Natural killer cell (primary cell): ENCODE measurements at places on chromosomes 3 and 15. TPM values are rescaled to one million over a fixed set of nuclear protein-coding genes. Genes with fewer than 3 reads are reported as not detected.
A peak's percentile ranks its signal among the peaks of the same experiment; 100 is the strongest.

DNA sequence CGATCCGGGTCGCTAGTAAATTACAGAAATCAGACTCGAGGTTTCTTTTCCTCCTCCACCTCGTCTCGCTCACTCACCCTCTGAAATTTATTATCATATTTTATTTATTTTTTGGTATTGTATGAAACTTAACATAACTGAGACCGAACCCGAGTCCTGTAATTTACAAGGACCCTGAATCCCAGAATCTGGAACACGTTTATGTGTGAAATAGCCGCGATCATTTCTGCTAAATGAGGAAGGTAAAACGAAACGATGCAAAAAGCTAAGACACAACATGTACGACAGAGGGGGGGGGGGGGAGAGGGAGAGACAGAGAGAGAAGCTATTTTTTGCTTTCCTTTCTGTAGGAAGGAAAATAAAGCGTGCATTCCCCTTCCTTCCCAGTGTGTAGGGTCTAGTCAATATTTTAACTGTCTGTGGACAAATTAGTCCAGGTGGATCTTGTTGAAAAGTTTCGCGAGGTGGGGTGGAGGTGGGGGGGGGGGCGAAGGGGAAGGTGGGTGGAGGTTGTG is 1.6 kb downstream of the BBX start:
- DNase-seq: peak; percentile 65

- DNase-seq: no peak
These were observed 7.7 kb downstream of the FURIN start for GRCh38 chr15:90876046-90876445.

PP2D1 gene
- total RNA-seq: not detected

DNA sequence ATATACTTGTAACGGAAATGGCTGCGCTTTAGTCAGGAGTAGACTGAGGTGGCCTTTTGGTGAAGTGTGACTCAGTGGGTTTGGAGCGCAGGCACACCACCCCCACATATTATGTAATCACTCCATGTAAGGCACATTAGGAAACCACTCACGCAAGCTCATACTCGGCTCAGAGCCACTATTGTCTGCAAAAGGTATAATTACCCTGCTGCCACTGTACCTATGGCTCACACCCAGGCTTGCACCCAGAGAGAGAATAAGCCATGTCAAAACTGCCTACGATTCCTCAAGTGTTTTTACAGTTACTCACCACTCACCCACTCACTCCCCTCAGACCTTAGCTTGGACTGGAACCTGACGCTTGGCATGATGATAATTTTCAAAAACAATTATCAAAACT is 611.9 kb upstream of the CCDC54 start:
- no peak for DNase-seq

DNA sequence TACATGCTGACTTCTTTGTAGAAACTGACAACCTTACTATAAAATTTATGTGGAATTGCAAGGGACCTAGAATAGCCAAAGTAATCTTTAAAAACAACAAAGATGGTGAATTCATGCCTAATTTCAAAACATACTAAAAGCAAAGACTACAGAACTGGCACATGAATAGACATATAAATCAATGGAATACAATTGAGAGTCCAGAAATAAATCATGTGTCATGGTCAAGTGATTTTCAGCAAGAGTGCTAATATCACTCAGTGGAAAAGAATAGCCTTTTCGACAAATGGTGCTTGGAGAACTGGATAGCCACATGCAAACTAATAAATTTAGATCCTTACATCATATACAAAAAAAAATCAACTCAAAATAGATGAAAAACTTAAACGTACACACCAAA is 8.7 kb downstream of the IMPG2 start:
- no peak for DNase-seq

- no peak for DNase-seq
These were observed 31.2 kb downstream of the SLC25A36 start for GRCh38 chr3:140972833-140973232.

TRPM1 gene
- total RNA-seq: not detected

DNA sequence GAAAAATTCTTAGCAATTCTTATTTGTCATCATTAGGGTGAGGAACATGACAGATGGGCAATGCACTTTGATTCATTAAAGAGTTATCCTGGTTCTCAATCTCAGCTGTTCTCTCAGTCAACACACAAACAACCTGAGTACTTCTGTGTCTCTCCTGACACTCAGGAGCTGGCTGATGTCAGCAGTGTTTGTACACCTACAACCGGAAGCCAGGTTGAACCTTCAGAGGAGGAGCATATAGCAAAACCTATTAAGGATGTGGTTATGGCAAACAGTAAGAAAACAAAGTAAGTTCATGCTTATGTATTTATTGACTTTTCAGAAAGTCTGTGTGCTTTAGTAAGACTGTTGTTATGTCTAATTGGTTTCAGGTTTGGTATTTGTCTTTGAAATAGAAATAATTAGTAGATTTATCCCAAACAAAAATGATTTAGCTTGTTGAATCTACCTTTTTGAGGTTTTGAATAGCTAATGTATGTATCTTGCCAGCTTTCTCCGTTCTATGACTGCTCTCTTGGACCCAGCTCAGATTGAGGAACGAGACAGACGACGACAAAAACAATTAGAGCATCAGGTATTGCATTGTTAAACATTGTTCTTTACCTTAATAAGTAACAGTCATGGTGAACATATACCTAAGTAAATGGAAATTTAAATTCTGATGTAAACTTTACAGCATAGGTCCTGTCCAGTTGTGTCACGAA is 36.6 kb downstream of the CCDC66 start:
- no peak for DNase-seq

FANCD2OS gene
- not detected for total RNA-seq

DNA sequence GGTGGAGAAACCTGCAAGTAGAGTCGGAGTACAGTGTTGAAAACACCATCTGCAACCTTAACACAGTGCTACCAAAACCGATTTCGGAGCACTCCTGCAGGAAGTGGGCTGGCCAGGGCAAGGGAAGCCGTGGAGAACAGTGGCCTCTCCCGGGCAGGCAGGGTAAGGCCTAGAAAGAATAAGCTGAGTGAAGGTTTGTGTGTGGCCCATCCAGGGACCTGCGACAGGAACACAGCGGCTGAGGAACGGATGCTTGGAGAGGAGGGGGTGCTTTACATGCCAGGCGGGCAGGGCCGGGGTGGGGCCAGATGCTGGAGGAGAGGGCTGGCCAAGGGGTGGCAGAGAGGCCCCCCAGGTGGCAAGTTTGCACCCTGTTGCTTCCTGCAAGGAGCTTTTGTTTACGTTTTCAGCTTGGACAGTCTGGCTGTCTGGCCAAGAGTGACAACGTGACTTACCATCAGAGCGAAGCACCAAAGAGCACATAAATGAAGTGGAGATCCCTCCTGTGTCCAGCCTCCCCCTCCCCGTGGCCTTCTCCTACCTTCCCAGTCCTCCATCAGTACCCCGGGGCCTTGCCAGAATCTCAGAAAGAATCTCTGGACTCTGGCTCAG is 156.5 kb downstream of the PGPEP1L start:
- DNase-seq: peak; percentile 65

TMF1 gene
- 110 TPM for total RNA-seq

DNA sequence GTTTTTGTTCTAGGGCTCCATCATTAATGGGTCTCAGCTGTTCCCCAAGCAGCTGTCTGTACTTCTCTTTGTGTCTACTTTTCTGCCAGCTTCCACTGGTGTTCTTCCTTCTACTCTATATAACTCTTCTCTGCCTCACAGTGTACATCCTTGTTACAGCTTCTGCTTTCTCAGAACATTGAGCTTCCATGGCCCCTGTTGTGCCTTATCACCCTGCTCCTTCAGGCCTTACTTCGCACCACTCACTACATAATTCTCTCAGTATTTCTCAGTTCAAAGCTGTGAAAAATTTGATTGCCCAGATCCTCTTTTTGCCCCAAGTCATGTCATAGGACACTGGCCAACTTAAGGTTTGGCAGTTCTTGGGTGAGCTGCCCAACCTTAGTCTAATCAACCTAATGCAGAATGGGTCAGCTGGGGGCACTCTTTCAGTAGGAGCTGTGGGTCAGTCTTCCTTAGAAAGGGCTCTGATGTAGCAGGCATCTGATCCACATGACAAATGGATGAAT is 28.9 kb downstream of the CSTA start:
- no peak for DNase-seq

PCOLCE2 gene
- total RNA-seq: not detected

GRCh38 chr15:31607656-31608055 is 281.0 kb downstream of the KLF13 start:
- DNase-seq: no peak

- no peak for DNase-seq
These were observed 4.9 kb downstream of the CHAC1 start for GRCh38 chr15:40958146-40958545.

DNA sequence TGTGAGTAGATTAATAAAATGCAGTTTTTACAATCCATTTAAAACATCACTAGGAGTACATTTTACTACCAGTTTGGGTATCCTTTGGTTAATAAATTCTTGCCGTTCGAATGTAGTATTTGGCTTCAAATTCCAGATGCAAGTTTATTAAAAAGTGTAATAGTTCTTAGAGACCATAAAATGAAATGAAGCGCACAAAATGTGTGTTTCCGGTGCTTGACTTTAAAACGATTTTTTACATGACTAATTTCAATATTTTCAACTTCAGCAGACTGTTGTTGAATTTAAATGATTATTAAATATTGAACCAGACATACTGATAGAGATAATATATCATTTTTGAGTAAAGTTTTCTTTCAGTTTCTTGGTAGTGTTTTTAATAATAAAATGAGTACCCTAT is 138.4 kb upstream of the NAALADL2 start:
- no peak for DNase-seq

GRCh38 chr3:110886222-110886893 is 185.3 kb upstream of the NECTIN3 start:
- no peak for DNase-seq

- DNase-seq: no peak
These were observed 63.3 kb downstream of the SEMA3G start for GRCh38 chr3:52381623-52382022.

GRCh38 chr15:41022487-41023090 is 69.3 kb downstream of the CHAC1 start:
- peak; percentile 70 for DNase-seq

- no peak for DNase-seq
These were observed 187.5 kb downstream of the NAALADL2 start for GRCh38 chr3:175046601-175047000.

- DNase-seq: no peak
These were observed 32.8 kb downstream of the ETV5 start for GRCh38 chr3:186075931-186076567.

- no peak for DNase-seq
These were observed 10.9 kb upstream of the CHAC1 start for GRCh38 chr15:40942337-40942854.

GRCh38 chr15:27686369-27686768 is 412.7 kb downstream of the OCA2 start:
- DNase-seq: no peak

DNA sequence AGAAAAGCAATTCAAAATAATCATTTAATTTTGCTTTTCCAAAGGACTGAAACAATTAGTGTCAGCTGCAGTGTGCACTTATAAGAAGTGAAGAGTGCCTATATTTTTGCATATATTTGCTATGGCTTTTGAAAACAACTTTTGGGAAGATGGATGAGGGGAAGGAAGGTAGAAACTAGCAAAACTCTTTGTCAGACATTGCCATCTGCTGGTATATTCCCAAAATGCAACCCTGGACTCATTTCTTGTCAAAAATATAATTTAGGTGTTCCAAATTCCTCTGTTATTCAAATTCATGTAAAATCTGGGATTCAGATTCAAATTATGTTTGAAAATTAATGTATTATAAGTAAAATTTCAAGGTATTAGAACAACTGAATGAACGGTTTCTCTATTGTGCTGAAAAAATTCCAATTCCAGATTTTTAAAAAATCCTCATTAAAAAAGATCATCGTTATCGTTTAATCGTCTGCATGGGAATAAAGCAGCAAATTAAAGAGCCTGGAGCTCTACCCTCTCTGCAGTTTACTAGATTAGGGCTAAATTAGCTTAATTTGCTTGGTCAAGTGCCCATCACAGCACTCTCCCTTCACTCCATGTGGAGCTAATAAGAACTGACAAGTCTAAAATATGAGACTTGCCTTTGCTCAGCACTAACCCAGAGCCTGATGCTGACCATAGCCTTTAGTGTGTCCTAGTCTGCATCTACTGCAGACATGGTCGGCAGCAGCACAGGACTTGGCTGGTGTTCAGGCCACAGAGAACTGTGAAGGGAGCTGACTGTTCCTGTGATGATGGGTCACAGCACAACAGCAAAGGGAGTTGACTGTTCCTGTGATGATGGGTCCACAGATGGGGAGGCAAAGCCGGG is 67.9 kb upstream of the MITF start:
- no peak for DNase-seq

GRCh38 chr3:39196034-39196433 is 3.6 kb upstream of the XIRP1 start:
- DNase-seq: no peak

MEGF11 gene
- total RNA-seq: not detected

DNA sequence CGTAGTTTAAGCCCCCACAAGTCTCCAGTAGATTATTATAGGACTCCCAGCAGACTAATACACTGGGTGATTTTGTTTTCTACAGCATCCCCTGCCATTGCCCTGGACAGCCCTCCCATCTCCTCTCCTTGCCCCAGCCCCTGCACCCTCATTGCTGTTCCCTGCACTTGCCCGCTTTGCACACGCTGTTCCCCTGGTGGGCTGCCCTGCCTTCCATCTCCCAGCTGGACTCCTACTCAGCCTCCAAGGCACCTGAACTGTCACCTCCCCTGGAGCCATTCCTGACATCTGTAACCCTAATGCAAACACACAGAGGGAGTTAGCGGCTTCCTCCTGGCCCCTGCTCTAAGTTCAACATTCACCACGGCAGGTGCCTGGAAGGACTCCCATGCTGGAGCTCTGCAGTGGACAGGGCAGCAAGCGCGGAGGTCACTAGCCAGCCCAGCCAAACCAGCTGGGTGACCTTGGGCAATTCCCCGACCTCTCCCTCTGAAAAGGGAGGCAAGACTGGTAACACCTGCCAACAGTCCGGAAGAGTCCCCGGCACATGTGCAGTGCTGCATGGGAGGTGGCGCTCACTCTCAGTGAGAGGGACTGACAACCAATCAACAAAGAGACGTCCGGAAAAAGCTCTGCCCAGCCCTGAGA is 38.8 kb upstream of the IQSEC1 start:
- no peak for DNase-seq

- DNase-seq: no peak
These were observed 733.0 kb downstream of the NTRK3 start for GRCh38 chr15:87523516-87523915.
